ENCODE measurements at places on chromosomes 1 and 21.

GRCh38 chr1:164868990-164869389 is 310.0 kb downstream of the PBX1 start:
- no peak for DNase-seq

DNA sequence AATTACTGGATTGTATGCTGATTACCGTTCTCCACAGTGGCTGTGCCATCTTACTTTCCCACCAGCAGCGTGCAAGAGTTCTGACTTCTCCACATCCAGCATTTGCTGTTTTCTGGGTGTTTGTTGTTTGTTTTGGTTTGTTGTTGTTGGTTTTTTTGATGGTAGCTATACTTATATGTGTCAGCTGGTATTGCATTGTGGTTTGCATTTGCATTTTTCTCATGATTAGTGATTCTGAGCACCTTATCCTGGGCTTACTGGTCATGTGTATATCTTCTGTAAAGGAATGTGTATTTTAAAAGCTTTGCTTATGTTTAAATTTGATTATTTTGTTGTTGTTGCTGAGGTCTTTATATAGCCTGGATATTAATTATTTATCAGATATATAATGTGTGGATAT is 66.9 kb upstream of the MAP1LC3C start:
- DNase-seq, result no peak

DNA sequence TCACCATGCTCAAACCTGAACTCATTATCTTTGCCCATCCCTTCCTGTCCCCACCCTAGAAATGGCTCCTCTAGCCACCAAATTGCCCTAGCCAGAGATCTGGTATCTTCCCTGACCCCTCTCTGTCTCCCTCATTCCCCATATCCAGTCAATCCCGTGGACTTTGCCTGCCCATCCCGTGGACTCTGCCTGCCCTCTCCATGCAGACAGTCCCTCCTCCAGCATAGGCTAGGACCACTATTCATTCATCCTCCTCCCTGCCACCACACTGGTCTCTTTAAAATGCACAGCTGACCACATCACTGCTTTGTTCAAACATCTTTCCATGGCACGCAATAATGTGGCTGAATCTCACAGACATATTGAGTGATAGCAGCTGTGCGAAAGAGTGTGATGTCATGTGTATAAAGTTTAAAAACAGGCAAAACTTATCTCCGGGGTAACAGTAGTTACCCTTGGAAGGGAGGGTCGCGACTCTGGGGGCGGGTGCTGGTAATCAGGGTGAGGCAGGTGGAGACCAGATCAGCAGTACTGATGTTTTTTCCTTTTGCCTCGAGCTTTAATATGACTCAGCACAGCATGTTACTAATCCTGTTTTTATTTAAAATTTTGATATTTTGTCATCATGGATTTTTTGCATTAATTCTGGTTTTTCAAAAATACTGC is 4.8 kb upstream of the SLC2A1 start:
- DNase-seq, result no peak

GRCh38 chr1:16321176-16321867 is 31.0 kb downstream of the FBXO42 start:
- no peak for DNase-seq

- no peak for DNase-seq
These were observed 28.3 kb downstream of the POU2F1 start for GRCh38 chr1:167248707-167249642.

DNA sequence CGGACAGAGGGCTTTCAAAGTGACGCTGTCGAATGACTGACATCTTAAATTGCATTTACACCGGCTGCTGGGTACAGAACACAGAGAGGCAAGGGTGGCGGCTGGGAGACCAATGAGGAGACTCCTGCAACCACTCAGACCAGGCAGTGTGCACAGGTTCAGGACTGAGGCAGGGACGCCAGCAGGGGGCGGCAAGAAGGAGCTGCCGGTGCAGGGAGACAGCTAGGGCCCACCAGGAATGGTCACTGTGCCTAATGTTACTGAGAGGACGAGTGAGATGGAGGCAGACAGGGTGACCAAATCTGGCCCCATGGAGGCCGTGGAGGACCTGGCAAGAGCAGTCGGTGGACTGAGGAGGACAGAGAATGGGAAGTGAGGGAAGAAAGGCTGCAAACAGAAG is 23.5 kb downstream of the GLIS1 start:
- no peak for DNase-seq

- DNase-seq, result no peak
These were observed 27.3 kb downstream of the AGMAT start for GRCh38 chr1:15557594-15557993.

DNA sequence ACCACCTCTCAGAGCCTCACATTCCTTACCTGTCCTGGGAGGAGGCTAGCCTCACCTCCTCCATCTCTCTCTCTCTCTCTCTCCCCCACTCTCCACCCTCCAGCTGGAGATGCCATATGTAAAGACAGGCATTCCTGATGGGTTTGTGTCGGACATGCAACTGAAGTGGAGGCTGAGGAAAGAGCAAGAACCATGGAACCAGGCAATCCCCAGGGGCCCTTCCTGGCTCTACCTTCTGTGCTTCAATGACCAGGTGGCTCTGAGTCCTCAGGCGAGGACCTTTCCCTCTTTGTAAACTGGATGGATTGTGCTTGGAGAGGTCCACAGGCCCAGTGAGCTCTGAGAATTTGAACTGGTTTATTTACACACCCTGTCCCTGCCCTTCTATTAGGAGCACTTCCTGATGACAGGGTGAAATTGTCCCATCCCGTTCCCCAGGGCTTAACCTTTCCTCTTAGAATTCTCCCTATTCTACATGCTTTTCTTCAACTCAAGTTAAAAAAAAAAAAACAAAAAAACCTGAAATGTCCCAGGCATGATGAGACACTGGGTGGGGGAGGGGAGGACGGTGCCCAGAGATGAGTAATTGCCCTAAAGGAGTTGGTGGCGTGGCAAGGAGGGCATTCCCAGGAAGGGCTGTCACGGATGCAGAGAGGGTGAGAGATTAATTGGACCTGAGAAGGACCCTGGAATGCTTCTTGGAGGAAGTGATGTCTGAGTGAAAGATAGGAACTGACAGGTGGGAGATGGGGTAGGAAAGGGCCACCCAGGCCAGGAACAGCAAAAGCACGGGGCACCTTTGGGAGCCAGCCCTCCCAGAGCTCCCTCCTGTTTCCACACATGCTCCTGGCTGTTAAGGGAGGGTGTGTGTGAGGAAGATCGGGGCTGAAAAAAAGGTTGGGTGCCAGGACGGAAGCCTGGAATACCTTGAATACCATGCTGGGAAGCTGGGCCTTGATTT is 50.2 kb upstream of the WASF2 start:
- DNase-seq, result no peak

DNA sequence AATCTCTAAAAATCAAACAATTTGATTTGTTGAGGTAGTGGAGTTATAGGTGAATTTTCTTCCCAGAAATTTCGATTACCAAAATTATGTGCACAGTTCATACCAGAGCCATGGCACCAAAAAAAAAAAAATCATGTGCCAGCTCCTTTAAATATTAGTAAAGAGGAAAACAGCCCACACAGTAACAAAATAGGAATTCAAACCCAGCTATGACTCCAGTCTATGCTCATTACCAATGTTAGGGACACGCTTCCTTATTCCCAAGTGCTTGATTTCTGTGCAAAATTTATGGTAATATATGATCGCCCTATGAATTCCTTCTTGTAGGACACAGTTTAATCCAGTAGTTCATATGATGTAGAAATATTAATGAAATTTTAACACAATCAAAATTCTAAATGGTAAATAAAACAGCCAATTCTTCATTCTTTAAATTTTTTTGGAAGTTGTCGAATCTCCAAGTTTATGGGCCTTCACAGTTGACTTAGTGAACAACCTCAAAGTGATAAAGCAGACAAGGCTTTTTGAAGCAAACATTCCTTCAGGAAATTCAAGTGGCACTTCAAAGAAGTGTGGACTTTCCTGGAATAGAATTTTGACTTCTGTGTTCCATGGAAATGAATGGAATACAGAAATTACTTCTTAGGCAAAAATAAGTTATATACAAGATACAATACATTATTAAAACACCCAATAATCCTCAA is 1.9 kb downstream of the TOR1AIP2 start:
- DNase-seq, result no peak

- DNase-seq, result no peak
These were observed 51.6 kb downstream of the ZNF644 start for GRCh38 chr1:90970208-90970607.

DNA sequence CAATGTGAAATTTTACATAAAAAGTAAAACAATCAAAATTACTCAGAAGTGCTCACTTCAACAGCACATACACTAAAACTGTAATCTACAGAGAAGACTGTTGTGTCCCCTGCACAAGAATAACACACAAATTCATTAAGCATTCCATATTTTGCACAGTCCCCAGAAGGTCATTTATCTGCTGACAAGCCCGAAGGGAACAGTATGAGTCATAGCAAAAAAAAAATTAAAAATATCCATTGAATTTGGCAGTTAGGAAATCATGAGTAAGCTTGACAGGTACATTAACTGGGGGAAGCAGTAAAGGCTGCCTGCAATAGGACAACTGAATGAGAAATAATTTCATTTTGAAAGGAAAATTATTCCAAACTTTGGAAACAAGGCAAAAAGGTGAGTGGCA is 3.3 kb upstream of the CACYBP start:
- no peak for DNase-seq

Measured in activated CD8-positive, alpha-beta memory T cell treated with anti-CD3 and anti-CD28 coated beads, Interleukin-2, amount 50 U/mL, for 48 hours (primary cell).